ENCODE measurements at places on chromosomes 4 and X.

- no peak for DNase-seq
Observed at GRCh38 chrX:25527596-25527995, 511.8 kb upstream of the ARX start.

DNA sequence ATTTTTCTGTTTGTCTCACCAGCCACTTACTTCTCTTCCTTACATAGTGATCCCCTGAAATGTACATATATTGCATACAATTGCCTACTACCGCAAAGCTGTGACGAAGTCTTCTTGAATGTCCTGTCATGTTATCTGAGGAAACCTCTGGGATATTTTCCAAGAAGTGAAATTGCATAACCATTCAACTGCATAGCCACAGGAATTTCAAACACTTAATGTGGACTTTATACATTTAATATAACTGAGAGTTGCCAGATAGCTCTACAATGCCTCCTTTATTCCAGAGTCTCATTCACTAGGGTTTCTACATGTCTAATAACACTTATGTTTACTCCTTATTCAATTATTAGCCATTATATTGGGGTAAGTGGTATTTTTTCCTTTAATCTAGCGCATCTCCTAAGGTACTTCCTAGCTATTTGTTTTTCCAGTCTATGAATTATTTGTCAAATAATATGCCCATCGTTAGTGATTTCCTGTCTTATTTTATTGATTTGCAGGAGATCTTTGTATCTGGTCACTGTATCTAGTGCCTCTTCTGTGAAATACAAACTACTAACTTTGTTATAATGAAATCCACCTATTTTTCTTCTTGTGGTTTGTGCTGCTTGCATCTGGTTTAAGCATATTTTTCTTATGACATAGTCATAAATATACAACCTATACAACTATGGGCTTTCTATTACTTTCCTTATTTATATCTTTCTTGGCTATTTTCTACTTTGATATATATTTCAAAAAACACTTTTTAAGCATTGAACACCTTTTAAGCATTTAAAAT is 69.2 kb upstream of the GRID2 start:
- DNase-seq, result no peak

GRCh38 chr4:86484241-86484640 is 109.9 kb upstream of the PTPN13 start:
- DNase-seq, result no peak

- DNase-seq, result no peak
Observed at GRCh38 chr4:88962396-88962795, 94.6 kb downstream of the FAM13A start.

DNA sequence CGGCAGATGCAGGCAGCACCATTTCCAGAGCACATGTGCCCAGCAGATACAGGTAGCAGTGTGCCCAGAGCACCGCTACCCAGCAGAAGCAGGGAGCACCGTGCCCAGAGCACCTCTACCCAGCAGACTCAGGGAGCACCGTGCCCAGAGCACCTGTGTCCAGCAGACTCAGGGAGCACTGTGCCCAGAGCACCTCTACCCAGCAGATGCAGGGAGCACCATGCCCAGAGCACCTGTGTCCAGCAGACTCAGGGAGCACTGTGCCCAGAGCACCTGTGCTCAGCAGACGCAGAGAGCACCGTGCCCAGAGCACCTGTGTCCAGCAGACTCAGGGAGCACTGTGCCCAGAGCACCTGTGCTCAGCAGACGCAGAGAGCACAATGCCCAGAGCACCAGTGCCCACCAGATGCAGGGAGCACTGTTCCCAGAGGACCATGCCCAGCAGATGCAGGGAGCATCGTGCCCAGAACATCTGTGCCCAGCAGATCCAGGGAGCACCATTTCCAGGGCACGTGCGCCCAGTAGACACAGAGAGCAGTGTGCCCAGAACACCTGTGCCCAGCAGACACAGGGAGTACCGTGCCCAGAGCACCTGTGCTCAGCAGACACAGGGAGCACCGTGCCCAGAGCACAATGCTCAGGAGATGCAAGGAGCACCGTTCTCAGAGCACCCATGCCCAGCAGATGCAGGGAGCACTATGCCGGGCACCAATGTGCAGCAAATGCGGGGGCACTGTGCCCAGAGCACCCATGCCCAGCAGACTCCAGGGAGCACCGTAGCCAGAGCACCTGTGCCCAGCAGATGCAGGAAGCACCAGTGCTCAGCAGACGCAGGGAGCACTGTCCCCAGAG is 236.4 kb downstream of the DHRSX start:
- DNase-seq, result no peak

DNA sequence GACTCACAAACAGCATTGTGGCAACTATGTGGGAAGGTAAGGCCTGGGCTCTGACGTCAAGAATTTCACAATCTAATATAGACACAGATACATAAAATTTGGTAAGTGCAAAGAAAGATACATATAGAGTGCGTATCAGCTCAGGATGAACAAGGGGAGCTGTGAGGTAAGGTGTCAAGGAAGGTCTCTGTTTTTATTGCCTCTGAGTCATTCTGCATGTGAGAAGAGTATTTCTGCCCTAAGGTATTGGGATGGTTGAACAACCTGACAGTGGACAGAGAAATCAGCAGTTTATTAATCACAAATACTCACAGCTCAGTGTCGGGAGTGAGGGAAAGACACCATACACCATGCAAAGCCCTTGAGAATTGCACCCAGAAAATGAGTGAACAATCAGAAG is 89.8 kb downstream of the COMMD8 start:
- DNase-seq, result no peak

GRCh38 chrX:140501321-140501720 is 3.5 kb downstream of the SOX3 start:
- no peak for DNase-seq

- DNase-seq, result no peak
Observed at GRCh38 chr4:123785538-123785937, 388.9 kb downstream of the SPRY1 start.

- no peak for DNase-seq
Observed at GRCh38 chr4:1474126-1475090, 68.2 kb upstream of the NKX1-1 start.

GRCh38 chr4:109472343-109472761 is 38.7 kb downstream of the SEC24B start:
- DNase-seq, result no peak

DNA sequence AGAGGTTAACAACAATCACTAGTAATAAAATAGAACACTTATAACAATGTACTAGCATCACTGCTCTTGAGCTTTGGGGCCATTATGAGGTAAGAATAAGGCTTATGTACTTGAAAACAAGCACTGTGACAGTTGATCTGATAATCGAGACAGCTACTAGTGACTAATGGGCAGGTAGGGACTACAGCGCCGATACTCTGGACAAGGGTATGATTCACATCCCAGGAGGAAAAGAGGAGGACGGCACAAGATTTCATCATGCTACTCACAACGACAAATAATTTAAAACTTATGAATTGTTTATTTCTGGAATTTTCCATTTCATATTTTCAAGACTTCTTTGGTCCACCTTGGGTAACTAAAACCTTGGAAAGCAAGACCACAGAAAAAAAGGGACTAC is 62.3 kb downstream of the FAM184B start:
- no peak for DNase-seq

DNA sequence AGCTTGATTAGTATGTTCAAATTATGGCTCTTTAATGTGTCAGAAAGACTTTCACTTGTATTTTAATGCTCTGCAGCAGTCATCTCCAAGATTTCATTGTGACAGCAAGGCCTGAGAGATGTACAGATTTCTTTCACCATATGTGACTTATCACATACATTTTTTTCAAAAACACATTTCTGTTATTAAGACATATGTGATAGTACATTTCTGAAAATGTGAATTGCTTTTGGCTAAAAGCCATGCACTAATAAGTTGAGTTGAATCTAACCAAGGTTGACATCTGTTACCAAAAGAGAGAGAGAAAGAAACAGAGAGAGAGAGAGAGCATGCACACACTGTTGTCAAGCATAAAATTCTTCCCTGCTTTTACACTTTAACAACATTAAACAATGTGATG is 409.3 kb downstream of the AFF2 start:
- DNase-seq, result no peak

- DNase-seq, result no peak
Observed at GRCh38 chr4:158605393-158605792, 66.3 kb downstream of the C4orf46 start.

DNA sequence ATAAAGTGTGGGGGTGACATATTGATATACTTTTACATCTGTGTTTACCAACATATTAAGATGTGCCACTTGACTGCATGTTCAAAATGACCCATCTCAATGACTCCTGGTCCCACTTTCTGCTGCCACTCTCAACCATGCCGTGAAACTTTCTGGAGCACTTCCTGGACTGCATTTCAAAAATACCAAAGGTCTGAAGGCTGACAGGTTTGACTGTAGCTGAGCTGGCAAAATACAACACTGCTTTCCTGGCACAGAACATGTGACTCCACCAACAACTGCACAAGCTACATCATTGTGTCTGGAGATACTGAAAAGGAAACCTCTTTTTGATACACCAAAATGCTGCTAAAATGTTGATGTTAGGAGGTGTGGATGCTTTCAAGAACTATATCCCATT is 184.8 kb downstream of the UNC5C start:
- no peak for DNase-seq

DNA sequence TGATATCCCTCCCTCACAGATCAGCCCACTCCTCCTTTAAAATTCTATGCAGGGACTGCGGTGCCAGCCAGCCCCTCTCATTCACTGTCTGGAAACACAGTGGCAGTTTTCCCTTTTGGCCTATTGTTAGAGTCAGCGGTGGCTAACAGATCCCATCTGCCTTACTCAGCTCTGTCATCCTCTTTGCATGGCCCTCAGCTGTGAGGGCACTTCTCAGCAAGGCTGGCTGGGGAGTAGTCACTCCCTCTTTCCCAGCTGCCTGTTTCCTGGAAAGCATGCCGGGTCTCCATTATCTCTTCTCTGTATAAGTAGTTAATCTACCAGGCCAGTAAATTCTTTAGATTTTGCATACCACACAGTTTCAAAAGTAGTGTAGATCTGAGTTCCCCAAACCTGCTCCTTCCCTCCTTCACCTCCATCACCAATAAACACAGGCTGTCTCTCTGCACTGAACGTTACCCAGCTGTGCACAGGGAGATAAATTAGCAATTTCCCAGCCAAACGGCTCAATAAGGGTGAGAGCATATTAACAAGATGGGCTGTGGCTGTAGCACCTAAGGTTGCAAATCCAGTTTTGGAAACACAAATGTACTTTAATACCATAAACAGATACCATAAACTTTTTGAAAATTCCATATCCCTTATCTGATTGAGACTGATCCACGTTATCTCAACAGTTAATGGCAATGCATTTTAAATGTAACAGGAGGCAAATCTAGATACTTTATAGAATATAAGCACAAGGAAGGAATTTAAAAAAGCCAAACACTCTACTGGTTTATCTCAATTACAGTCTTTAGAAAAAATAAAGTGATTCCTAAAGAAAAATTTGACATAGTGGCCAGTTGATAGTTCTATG is 229.3 kb downstream of the ANKRD50 start:
- no peak for DNase-seq

DNA sequence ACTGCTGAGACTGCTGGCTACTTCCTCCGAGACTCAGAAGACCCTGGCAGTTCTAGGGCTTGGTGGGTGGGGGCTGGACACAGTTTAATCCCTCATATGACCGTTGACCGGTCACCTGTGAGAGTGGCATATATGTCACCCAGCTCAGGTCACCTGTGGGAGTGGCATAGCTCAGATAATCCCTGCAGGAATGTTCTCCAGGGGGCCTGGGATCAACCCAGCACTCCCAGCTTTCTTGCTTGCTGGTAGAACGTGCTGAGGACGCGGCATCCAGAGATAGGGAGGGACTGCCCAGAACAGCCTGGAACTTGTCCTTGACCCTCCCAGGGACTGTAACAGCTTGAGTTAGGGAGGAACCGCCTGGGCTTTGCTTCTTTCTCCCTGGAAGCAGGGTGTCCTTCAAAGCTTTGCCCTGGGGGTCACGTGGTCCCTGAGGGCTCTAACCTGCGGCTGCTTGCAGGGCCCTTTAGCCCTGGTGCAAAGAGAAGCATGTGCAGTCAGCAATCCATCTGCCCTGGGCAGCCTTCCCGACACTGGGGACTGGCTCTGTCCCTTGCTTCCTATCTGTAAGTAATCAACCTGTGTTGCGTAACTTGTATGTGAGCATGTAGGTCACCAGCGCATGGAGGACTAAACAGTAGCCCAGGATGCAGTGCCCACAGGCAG is 55.3 kb downstream of the ZFYVE28 start:
- DNase-seq, result peak; percentile 97

DNA sequence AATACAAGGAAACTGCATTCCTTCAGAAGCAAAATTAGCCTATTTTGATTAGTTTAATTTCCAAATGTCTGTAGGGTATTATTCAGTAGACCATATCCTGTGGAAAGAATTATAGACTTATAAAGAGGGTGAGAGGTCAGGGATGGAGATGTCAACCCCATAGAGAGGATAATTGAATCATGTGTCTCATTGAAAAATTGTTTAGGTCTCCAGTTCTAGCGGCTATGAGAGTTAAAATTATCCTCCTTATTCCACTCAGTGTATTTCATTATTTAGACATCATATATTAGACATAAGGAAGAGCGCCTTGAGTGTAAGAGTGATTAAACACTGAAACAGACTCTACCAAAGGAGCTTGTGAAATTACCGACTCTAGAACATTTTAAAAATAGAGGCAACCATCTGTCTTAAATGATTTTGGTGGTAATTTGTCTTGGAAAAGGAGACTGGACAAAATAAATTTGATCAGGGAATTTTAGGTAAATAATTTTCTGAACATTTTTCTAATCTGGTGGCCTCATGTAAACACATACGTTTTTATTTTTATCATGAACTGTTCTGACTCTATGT is 654.4 kb upstream of the TENM3 start:
- no peak for DNase-seq

DNA sequence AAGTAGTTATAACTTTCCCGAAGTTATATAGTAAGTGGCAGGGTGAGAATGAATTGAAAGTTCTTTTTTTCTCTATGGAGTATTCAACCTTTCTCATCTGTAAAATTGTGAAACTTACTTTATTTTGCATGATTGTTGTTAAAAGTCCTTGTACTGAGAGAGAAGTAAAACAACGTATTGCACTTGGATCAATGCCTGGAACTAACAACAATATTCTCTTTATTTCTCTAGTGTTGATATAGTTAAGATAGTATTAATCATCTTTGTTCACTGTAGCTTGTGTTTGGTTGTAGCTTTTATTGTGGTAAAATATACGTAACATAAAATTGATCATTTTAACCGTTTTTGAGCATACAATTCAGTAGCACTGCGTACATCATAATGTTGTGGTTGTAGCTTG is 48.7 kb downstream of the STIM2 start:
- no peak for DNase-seq

GRCh38 chr4:25310803-25311166 is 1.8 kb upstream of the ZCCHC4 start:
- no peak for DNase-seq

DNA sequence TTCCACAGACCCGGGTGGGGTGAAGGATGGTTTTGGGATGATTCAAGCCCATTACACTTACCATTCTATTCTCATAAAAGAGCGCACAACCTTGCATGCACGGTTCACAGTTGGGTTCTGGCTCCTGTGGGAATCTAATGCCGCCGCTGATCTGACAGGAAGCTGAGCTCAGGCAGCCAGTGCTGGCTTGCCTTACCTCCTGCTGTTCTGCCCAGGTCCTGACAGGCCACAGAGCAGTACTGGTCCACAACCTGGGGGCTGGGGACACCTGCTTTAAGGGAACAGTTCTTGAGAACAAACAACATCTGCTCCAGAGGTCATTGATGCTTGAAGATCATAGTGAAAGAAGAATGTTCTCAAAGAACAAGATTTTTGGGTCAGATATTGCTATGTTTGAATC is 8.0 kb upstream of the HS3ST1 start:
- no peak for DNase-seq
